ENCODE measurements at places on chromosomes 1 and 21. TPM values are rescaled to one million over a fixed set of nuclear protein-coding genes. Genes with fewer than 3 reads are reported as not detected.
A peak's percentile ranks its signal among the peaks of the same experiment; 100 is the strongest.

DNA sequence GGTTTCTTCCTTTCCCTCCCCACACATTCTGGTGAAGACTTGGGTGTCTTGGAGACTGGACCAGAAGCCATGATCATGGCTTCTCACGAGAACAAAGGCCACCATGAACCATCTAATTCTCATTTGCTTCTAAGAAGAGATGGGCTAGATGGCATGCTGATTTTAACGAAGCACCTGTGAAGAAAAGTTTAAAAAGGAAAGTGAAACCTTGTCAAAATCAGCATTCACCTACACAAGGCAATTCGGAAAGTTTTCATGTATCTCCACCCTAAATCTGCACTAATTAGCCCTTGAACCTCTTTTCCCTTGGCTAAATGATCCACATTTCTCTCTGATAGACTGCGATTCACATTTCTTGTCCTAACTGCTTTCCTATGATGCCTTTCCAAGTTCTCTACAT lies 114.3 kb upstream of the RAVER2 start:
- no peak for DNase-seq

DNA sequence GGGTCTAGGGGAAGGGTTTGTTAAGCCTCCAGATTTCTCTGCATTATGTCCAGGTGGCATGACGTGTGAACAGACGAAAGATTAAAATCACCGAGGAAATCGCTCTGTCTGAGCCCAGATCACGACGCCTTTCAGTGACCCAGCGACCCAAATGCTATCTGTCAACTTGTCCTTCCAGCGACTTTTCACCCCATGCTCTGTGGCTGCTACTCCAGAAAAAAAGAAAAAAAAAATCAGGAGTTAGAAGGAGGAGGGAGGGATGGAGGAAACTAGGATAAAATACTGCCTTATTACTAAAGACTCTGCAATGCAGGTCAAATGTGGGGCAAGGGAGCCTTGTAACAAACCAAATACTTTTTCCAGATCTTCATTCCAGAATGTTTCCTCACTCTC lies 352.0 kb downstream of the NUF2 start:
- no peak for DNase-seq

- DNase-seq, result no peak
Measured at GRCh38 chr1:234979296-234980279, 149.0 kb downstream of the TOMM20 start.

- DNase-seq, result peak; percentile 64
Measured at GRCh38 chr1:54310439-54311328, 95.5 kb downstream of the SSBP3 start.

GRCh38 chr1:40281853-40282252 lies 23.8 kb downstream of the ZMPSTE24 start:
- no peak for DNase-seq

Gene MATN1
- not detected for total RNA-seq

GRCh38 chr21:22554690-22555316 lies 1556.6 kb downstream of the NCAM2 start:
- DNase-seq, result no peak

GRCh38 chr1:23791516-23792047 lies 637 bp downstream of the LYPLA2 start:
- no peak for DNase-seq

- peak; percentile 30 for DNase-seq
Measured at GRCh38 chr1:115539061-115539460, 102.7 kb upstream of the VANGL1 start.
